ENCODE measurements at places on chromosomes 1 and 21.

DNA sequence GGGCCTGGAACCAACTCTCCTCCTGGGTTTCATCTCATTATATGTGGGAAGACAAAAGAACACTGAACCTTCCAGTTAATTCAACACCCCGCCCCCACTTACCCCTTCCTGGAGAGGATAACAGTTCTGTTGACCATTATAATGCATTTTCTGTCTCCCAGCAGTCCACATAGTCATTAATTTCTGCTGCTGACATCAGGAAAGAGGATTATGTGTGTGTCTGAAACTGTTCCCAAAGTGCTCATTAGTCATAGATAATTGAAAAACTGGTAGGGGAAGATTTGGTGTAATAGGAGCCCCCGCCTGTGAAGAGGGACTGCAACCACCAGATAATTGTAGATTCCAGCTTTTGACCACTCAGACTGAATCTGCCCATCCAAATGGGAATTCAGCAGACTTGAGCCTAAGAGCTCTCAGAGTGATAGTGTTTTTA lies 208.7 kb downstream of the FGGY start:
- DNase-seq = no peak

DNA sequence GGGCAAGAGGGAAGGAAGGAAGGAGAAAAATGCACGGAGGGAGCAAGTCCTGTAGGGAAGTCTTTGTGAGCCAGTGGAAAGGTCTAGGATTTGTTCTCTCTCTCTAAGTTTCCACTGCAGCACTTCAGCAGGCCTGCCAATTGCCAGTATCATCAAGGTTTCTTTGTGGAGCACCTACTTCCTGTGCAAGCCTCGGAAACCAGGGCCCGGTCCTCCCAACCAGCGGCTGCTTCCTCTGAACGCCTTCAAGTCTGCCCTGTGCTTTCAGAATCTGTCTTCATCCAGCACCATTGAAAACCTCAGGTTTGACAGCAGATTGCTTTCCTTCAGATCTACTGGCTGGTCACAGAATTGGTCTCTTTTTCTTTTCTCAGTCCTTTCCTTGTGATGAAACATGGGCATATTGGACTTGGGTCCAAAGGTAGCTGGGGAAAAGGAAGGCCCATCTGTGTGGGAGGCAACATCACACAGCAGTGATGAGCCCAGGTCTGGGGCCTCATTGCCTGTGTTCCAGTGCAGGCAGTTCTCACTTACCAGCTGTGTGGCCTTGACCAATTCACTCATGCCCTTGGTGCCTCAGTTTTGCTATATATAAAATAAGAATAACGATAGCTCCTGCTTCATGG lies 144.5 kb downstream of the SEC16B start:
- DNase-seq = no peak

DNA sequence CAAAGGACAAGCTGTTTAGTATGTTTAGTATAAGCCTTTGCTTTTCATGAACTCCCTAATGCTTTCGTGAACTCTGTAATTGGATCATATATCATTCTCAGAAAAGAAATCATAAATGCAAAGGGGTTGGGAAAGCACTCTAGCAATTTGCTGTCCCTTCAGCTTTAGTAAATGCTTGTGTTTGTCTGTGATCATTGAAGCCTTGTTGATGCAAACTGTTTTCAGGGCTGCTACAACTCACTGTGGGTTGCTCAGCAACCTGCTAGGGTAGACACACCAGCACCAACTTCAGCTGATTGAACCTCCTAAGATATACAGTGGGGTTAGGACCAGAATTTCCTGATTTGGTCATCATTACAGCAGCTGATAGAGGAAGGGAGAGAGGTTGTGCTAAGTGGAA lies 95.0 kb downstream of the SGIP1 start:
- no peak for DNase-seq

- no peak for DNase-seq
Measured at GRCh38 chr1:93651695-93652094, 29.9 kb downstream of the BCAR3 start.

DNA sequence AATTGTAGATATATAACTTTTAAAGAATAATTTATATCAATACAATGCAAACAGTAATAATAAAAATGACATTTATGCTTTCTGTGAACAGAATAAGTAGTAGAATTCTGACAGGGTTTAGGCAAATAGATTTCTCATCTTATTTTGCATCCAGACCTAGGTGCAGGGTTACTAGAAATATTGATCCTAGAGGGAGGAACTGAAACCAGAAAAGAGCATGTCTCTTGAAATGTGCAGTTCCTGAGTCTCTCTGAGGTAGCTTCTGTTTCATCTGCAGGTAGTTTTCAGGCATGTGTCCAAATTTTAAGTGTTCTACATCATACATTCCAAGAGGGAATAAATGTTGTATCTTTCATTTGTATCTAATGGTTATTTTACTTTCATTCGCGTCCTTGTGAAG lies 631.9 kb upstream of the ADGRL4 start:
- no peak for DNase-seq

DNA sequence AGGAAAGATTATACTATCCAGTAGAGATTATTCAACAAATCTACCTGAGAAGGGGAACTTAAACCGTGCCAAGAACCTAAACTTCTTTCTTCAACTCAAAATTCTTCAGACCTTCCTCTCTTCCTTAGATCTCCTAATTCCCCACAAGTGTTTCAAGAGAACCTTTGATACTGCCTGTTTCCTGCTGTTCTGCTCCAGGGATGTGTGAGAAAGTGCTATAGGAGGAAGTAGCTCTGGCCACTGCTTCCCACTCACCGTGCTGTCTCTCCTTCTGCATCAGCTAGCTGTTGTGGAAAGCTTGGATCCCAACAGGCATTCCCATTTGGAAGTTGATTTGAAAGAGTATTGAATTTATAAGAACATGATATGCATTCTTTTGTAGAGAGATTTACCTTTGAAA lies 4.5 kb upstream of the NOS1AP start:
- DNase-seq = no peak

All from stimulated activated CD8-positive, alpha-beta memory T cell treated with anti-CD3 and anti-CD28 coated beads, Interleukin-7, amount 100 ng/mL, for 1 hour (primary cell).